Fibroblast of skin of abdomen (primary cell): ENCODE measurements at places on chromosomes 3 and 15.

GRCh38 chr3:62261121-62261520, 112.2 kb downstream of the FEZF2 start:
- DNase-seq: no peak

GRCh38 chr15:58235961-58236360, 97.8 kb downstream of the AQP9 start:
- DNase-seq: no peak

- DNase-seq: peak; percentile 31
These were observed 140.7 kb downstream of the TCF12 start for GRCh38 chr15:57059026-57059660.

DNA sequence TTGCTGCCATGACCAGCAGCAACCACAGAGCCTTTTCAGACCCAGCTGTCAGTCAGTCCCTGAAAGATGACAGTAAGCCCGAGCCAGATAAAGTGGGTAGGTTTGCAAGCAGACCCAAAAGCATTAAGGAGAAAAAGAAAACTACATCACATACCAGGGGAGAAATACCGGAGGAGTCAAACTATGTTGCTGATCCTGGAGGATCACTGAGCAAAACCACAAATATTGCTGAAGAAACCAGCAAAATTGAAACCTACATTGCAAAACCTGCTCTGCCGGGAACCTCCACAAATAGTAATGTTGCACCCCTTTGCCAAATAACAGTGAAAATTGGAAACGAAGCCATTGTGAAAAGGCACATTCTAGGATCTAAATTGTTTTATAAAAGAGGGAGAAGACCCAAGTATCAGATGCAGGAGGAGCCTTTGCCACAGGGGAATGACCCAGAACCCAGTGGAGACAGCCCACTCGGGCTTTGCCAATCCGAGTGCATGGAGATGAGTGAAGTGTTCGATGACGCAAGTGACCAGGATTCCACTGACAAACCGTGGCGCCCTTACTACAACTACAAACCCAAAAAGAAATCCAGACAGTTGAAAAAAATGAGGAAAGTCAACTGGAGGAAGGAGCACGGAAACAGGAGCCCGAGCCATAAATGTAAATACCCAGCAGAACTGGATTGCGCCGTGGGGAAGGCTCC, 42.1 kb upstream of the RASA2 start:
- DNase-seq: peak; percentile 49
